ENCODE measurements at places on chromosomes 5 and 9.

DNA sequence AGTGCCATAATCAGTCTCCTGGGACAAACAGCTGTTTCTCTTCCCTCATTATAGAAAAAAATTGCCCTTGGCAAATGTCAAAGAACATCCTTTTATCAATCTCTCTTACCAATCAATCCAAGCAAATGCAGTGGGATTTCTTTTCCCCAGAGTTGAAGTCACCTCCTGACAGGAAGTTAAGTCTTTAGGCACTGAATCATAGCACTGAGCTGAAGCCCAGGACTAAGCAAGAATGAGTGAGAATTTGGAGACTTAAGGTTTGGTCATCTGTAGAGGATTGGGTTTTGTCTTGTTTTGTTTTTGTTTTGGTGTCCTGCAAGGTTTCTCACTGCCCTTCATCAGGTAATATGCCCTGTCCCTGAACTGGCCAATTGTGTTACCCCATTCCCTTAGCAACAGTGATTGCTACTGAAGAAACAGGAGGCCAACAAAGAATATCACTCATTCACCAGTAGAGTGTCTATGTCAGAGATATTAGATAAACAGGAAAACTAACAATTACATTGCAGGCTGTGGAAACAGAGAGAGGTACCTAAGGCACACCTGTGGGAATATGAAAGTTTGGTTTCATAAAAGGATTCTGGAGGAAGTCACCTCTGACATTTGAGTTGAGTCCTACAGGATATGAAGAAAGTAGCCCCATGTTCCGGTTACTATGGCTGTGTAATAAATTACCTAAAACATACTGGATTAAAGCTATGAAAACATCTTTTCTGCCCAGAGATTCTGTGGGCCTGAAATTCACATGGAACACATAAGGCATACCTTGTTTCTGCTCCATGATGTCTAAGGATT is 4.5 kb upstream of the FXN start:
- no peak for DNase-seq

DNA sequence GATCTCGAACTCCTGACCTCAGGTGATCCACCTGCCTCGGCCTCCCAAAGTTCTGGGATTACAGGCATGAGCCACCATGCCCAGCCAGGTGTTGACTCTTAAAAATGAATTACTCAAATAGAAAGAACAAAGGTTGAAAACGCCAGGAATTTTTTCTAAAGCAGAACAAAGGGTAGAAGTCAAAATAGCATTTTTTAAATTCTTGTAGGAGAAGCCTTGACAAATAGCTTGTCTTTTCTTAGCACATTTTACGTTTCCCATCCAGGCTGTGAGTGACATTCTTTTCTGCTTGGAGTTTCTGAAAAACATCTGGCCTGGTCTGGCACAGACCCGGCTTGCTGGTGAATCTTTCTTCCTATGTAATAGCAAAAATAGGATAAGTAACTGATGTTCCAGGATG is 169.4 kb upstream of the ZNF462 start:
- DNase-seq: no peak

- no peak for DNase-seq
Measured at GRCh38 chr5:117435203-117435602, 860.6 kb upstream of the SEMA6A start.

DNA sequence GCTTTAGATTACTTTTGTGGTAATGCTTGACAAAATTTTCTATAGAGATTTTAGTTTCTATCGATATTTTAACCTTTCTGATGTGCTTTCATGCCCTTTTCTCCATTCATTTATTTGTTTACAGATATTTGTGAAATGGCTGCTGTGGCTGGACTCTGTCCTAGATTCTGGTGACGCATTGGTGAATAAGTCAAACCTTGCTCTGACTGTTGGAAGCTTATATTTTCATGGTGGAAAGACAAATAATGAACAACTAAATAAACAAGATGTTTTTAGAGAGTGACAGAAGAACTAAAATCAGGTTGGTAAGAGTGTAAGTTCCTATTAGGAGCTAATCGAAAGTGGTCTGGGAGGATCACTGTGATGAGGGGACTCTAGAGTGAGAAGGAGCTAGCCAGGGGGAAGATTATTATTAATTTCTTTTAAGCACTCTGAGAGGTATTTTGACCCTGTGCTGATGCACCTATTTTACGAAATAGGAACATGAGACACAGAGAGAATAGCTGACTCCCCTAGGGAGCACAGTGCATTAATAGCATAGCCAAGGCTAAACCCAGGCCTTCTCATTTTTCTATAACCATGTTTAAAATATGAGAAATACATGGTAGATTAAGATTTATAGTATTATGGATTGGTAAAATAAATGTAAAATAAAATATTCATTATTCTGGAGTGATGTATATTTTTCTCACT is 411.9 kb upstream of the ARRDC3 start:
- no peak for DNase-seq

- no peak for DNase-seq
Measured at GRCh38 chr9:128885376-128885775, 3.4 kb downstream of the LRRC8A start.

DNA sequence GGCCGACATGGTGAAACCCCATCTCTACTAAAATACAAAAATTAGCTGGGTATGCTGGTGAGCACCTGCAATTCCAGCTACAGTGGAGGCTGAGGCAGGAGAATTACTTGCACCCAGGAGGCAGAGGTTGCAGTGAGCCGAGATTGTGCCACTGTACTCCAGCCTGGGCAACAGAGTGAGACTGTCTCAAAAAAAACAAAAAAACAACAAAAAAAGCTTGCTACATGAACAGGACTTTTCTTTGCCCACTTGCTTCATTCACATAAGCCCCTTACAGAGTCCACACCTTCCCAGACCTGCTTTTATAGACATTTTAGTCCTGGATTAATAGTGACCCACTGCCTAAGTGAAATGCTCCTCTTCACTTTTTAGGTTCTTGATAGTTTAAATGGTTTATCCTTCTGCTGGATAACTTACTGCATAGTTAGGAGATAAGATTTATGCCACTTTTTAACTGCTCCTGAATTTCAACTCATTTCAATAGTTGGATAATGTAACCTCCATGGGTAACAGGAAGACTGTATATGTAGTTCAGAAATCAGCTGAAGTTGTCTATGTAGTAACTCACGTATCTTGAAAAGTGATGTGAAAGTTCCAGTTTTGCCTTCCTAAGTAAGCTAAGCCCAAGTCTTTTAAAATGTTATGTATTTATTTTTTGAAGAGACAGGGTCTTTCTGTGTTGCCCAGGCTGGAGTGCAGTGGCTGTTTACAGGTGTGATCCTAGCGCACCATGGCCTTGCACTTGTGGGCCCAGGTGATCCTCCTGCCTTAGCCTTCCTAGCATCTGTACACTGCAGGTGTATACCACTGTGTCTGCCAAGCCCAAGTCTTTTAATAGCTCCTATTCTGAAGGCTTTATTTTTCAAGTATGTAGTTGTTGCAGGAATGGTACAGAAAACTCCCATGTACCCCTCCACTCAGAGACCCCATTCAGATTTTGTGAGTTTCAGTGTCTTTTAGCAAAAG is 19.7 kb downstream of the SUB1 start:
- DNase-seq: no peak

GRCh38 chr5:111495159-111495558 is 17.2 kb downstream of the STARD4 start:
- no peak for DNase-seq

GRCh38 chr9:7055171-7055903 is 297.6 kb downstream of the KDM4C start:
- DNase-seq: no peak

GRCh38 chr5:151295791-151296477 is 7.6 kb downstream of the SLC36A3 start:
- DNase-seq: no peak

- DNase-seq: no peak
Measured at GRCh38 chr9:97860451-97861147, 7.6 kb downstream of the FOXE1 start.

DNA sequence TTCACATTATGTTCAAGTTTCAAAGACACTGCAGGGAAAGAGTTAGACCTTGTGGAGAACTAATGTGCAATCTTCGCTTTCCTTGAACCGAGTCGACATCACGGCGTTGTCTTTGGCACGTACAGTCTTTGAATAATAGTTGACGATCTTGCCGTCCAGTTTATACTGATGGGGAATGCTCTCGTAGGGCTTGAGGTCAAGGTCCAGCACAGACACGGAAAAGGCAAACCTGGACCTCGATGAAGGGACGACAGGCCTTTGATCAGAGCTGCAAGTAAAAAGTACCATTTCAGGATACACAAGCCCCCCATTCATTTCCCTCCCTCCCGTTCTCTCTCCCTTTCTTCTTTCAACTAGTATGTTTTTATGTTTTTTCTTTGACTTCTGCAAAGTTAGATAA is 54.1 kb downstream of the IPPK start:
- no peak for DNase-seq

DNA sequence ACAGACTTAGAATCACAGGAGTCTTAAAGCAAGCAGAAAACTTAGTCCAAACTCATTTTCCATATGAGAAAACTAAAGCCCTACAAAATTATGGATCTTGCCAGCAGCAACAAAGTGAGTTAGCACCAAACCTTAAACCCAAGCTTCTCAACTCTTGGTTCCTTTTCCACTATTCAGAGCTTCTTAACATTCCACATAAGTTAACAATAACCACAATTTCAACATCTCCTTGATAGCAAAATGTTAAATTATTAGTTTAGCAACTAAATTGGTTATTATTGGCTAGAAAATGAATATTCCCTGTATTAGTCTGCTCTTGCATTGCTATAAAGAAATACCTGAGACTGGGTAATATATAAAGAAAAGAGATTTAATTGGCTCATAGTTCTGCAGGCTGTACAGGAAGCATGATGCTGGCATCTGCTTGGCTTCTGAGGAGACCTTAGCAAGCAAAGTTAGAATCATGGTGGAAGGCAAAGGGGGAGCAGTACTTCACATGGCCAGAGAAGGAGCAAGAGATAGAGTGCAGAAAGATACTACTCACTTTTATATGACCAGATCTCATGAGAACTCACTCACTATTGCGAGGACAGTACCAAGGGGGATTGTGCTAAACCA is 26.2 kb upstream of the ARSB start:
- DNase-seq: no peak

DNA sequence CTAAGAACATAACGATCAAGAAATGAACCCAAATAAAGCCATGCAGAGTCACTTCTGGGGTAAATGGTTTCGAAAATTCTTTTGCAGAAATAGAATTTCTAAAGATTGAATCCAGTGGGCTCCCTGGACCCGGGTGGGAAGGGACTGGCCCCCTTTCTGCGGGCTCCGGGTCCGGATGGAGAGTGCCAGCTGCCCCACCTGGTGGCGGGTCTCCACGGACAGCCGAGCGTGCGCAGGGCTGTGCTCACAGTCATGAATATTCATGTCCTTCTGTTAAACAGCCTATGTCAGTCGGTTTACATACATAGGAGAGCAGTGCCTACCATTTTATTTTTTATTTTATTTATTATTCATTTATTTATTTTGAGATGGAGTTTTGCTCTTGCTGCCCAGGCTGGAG is 4.7 kb upstream of the PPP1R26 start:
- DNase-seq: no peak
